ENCODE measurements at places on chromosomes 1 and 21.

DNA sequence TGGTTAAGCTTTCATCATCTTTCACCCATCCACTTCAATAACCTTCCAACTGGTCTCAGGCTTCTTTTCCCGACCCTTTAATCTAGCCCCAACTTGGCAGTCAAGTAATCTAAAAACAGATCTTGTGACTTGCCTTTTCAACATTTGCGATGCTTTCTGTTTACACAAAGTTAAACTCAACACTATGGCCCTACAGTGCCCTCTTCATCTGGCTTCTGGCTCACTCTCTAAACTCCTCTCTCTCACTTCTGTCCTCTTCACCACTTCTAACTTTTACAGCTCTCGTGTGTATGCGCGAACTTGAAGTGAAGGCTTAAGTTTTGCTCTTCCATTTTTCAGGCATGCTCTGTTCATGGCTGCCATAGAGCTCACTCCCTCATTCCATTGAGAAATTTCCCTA lies 1122.3 kb upstream of the ADGRL2 start:
- DNase-seq: no peak

GRCh38 chr21:36567216-36567885 lies 87.4 kb upstream of the CLDN14 start:
- DNase-seq: no peak

- peak; percentile 83 for DNase-seq
Observed at GRCh38 chr1:23559985-23560741, 862 bp upstream of the ID3 start.

- DNase-seq: no peak
Observed at GRCh38 chr1:202844935-202845334, 34.2 kb downstream of the PCAT6 start.

DNA sequence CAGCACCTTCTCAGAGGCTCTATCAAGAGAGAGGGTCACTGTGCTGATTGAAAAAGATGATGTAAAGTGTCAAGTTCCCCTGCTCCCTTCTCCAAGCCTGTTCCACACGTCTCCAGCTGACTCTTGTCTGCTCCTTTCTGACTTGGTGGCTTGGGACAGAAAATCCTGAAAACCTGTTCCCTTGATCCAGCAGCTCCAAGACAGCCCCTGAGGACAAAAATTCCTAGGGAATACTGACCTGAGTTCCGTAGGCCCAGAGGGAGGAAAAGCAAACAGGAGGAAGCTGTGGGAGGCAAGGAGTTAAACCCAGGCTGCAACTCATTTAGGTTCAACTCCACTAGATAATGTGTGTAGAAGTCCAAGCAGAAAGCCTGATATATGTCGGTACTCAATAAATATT lies 42.1 kb upstream of the ATP2B4 start:
- no peak for DNase-seq

GRCh38 chr1:170017478-170017877 lies 57.0 kb downstream of the KIFAP3 start:
- DNase-seq: no peak

GRCh38 chr1:6208723-6209660 lies 3.1 kb downstream of the RNF207 start:
- DNase-seq: peak; percentile 52

- DNase-seq: no peak
Observed at GRCh38 chr1:248897412-248898337, 8.4 kb upstream of the PGBD2 start.

- no peak for DNase-seq
Observed at GRCh38 chr1:235971020-235971419, 93.9 kb downstream of the NID1 start.

- DNase-seq: no peak
Observed at GRCh38 chr1:247487057-247487456, 29.2 kb upstream of the OR2B11 start.

- peak; percentile 69 for DNase-seq
Observed at GRCh38 chr1:55726994-55727393, 511.8 kb upstream of the USP24 start.

DNA sequence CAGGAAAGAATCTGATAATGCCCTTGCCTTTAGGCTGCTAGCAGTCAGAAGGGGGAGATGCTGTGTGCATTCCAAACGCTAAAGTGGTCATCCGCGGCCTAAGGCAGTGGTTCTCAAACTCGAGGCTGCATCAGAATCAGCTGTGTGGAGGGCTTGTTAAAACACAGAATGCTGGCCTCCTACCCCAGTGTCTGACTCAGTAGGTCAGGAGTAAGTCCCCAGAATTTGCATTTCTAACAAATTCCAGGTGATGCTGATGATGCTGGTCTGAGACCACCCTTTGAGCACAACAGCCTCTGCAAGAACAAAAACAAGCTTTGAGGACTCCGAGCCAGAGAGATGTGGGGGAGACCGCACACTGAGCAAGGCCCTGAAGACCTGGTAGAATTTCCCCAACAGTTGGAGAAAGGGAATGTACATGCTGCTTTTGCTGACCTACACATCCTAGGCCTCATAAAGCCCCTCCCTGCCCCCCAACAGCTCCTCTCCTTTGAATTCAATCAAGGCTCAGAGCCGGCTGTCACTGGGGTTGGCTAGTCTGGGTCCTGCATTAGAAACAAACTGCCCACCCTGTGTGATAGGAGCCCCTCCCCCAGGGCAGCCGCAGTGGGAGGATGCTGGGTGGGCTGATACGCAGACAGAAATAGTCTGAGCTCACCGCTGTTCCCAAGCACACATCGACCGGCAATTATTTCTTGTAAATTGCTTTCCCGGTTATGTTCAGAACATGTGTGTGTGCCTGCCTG lies 27.1 kb downstream of the SHISAL2A start:
- DNase-seq: no peak

DNA sequence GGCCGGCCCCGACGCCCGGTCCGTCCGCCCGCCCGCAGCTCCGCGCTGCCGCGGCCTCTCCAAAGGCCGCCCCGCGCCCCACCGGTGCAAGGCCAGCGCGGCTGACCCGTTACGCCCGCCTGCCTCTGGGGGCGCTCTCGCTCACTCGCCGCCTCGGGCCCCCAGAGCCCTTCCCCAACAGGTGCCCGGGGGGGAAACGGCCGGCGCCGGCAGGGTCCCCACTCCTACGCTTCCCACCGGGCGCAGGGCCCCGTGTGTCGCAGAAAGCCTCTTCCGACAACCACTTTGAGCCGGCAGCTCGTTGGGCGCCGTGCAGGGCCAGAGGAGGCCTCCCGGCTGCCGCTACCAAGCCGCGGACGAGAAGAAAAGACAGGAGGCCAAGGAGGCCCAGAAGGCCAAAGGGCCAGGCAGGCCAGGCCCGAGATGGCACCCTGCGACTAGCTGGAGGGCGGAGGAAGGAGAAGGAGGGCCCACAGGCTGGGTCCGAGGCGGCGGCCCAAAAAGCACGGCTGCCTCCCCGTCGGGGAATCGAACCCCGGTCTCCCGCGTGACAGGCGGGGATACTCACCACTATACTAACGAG lies 64.9 kb upstream of the FCGR2A start:
- peak; percentile 55 for DNase-seq

DNA sequence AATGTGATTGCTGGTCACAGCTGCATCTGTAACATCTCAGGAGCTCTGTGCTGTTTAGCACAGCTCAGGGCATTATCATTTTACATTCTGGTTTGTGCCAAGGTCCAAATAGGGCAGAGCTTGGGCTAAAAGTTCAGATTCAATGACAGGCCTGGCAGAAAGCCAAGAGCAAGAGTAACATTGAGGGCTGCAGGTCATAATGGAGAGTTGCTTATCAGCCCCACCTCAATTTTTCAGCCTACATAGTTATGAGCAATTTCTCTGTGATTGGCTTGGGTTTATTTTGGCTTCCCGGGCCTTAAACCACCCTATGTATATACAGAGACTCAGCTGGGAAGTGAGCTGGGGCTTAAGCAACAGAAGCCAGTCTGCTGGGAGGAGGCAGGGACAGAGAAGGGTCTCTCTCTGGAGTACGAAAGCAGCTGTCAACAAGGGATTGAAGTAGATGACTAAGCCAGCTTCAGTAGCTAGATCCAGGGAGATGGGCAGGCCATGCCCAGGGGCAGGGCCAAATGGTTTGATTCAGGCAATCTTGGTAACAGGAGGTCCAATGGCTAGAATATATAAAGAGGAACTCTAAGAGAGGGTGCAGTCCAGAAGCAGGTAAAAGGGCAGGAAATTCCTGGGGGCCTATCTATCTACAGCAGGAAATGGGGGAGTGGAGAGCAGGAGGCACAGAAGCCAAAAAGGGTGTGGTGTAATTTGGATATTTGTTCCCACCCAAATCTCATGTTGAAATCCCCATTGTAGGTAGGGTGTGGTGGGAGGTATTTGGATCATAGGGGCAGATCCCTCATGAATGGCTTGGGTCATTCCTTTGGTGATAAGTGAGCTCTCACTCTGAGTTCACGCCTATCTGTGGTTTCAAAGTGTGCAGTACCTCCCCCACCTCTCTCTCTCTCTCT lies 49.0 kb downstream of the BRINP2 start:
- no peak for DNase-seq

DNA sequence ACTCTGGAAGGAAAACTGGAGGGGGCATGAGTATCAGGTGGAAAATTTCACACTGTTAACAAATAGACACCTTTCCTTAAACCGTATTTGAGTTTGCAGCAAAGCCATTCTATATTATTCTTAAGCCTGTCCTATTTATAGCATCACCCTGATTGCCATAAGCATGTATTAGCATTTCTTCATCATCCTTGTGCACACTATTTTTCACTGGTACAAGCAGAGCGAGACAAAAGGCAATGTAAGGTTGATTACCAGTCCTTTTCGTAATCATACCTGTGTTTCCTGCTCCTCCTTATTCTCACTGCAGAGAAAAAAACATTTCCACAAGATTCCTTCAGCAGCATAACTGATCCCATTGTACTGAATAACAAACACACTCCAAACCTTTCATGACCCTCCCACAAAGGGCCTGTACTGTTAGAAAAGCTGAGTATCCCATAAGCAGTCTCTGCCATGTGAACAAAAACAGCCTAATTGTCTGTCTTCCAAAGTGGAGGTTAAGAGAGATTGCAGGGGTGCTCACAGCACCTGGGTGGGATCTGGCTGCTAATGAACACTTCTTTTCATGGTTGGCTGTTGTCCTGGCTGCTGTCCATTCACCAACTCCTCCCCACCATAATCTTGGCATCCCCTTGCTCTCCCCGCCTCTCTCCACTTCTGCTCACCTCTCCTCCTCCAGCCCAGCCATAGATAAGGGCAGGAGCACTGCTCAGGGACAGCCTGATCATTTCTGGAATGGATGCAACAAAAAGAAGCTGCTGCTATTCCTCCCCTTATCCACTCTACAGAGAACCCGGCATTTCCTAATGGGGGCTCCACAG lies 30.4 kb downstream of the VTCN1 start:
- no peak for DNase-seq

- DNase-seq: peak; percentile 36
Observed at GRCh38 chr1:44909901-44910544, 67.0 kb upstream of the PTCH2 start.

- DNase-seq: no peak
Observed at GRCh38 chr21:39902986-39903385, 35.7 kb downstream of the PCP4 start.

- no peak for DNase-seq
Observed at GRCh38 chr1:112991402-112992120, 35.6 kb upstream of the SLC16A1 start.

DNA sequence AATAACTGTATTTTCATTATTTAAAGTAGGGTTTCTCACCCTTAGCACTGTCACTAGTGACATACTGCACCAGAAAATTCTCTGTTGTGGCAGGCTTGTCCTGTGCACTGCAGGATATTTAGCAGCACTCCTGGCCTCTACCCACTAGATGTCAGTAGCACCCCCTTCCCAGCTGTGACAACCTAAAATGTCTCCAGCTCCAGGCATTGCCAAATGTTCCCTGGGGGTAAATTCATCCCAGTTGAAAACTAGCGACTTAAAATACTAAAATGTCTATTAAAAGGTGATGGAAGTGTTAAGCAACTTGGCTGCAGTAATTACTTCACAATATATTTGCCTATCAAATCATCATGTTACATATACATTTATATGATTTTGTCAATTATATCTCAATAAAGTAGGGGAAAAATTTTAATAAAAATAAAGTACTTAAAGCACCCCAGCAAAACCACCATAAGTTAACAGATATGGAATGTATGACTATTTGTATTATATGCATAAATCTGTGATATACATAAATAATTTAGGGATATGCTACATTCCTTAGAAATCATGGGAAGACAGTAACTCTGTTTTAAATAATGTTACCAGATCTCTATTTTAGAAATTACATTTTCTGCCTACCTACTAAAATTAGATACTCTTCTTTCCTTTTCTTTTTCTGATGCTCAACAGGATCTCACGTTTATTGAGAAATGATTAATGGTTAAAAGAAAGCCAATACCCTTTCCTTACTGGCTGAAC lies 74.6 kb downstream of the ARID4B start:
- DNase-seq: peak; percentile 72

GRCh38 chr1:13820055-13820454 lies 120.1 kb downstream of the PRDM2 start:
- DNase-seq: no peak

- DNase-seq: no peak
Observed at GRCh38 chr1:61130338-61131000, 48.1 kb downstream of the NFIA start.

DNA sequence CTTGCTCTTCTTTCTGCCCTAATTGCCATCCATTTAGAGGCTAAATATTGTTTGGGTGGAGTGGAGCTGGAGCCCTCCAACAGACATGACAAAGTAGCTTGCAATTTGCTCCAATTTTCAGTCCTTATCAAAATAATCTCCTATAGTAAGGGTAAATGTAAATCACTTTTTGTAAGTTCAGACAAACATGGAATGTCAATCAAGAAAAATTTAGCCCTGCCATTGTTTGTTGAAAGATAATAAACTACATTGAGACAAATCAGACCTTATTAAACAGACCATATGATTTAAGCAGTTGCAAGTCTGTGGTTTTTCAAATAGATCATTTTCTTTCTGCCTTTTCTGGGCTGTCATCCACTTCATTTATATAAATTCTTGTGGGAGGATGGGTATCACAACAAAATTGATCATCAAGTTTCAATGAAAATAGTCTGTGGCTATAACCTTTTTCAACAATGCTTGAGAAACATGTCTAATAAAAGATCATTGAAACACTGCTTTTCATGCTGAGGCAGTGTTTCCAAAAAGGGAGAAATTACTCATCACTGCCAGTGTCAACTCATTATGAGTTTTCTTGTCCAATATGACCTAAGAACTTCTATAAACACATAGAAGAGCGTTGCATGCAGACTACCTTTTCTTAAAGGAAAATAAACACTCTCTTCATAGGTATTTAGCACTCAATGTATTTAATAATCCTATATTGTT lies 1152.0 kb upstream of the B3GALT2 start:
- no peak for DNase-seq

- peak; percentile 96 for DNase-seq
Observed at GRCh38 chr1:23444104-23444533, 19.6 kb upstream of the TCEA3 start.

GRCh38 chr1:232662910-232663309 lies 33.0 kb upstream of the SIPA1L2 start:
- peak; percentile 14 for DNase-seq

DNA sequence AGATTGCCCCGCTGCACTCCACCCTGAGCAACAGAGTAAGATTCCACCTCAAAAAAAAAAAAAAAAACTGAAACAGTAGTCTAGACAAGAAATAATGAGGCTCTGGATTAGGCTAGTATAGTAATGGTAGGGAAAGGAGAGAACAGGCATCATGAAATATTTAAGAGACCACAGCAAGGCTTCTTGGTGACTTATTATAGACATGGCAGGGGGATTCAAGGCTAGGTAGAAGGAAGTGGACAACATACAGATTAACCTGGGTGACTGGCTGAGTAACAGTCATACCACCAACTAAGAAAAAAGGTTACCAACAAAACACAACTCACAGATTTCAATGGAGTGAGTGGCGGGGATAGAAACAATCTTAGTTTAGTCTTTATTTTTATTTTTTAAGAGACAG lies 8.3 kb downstream of the NVL start:
- DNase-seq: no peak

- no peak for DNase-seq
Observed at GRCh38 chr21:32574946-32575925, 10.1 kb downstream of the TCP10L start.

All from fibroblast of gingiva (primary cell).